Lung microvascular endothelial cell (primary cell): ENCODE measurements at places on chromosomes 2 and 18. TPM values are rescaled to one million over a fixed set of nuclear protein-coding genes. Genes with fewer than 3 reads are reported as not detected.

OSR1 gene
- 0.65 and 1.6 TPM in 2 replicates for total RNA-seq

MC4R gene
- total RNA-seq, result not detected in 2 replicates

EFR3B gene
- total RNA-seq, result 0.65 and 1.4 TPM in 2 replicates

LOXHD1 gene
- total RNA-seq, result not detected in 2 replicates

AGAP1 gene
- 1.5 and 3.4 TPM in 2 replicates for total RNA-seq

DOK6 gene
- total RNA-seq, result under 0.01 and 0.20 TPM in 2 replicates

PRSS56 gene
- not detected in 2 replicates for total RNA-seq

STON1 gene
- 1.2 and 2.0 TPM in 2 replicates for total RNA-seq

LINC00305 gene
- total RNA-seq, result 0.20 and 0.87 TPM in 2 replicates

NCKAP5 gene
- total RNA-seq, result under 0.01 TPM in 2 replicates

GRCh38 chr18:3596637-3597384, 146.8 kb downstream of the TGIF1 start:
- peak; percentile 94 for DNase-seq

DNA sequence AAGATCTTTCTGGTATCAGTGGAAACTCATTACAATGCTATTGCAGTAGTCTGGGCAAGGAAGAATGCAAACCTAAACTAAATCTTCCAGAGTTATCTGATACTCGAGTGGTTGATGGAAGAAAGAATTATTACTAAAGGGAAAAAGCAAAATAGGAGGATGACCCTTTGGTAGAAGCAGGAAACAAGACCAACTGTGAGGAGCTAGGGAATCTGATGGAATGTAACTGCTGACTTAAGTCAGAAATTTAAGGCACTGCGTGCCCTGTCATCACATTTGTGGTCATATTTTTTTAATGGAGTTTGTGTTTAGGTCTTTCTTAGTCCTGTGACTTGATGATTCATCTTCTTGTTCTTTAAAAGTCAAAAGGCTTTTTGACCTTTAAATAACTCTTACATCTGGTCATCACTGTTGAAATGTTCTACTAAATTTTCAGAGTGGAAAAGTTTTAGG, 36.5 kb upstream of the ARMC9 start:
- no peak for DNase-seq

- no peak for DNase-seq
Observed at GRCh38 chr2:120766470-120767351, 31.0 kb downstream of the GLI2 start.

GRCh38 chr2:33317369-33318007, 159.0 kb upstream of the RASGRP3 start:
- DNase-seq, result no peak

DNA sequence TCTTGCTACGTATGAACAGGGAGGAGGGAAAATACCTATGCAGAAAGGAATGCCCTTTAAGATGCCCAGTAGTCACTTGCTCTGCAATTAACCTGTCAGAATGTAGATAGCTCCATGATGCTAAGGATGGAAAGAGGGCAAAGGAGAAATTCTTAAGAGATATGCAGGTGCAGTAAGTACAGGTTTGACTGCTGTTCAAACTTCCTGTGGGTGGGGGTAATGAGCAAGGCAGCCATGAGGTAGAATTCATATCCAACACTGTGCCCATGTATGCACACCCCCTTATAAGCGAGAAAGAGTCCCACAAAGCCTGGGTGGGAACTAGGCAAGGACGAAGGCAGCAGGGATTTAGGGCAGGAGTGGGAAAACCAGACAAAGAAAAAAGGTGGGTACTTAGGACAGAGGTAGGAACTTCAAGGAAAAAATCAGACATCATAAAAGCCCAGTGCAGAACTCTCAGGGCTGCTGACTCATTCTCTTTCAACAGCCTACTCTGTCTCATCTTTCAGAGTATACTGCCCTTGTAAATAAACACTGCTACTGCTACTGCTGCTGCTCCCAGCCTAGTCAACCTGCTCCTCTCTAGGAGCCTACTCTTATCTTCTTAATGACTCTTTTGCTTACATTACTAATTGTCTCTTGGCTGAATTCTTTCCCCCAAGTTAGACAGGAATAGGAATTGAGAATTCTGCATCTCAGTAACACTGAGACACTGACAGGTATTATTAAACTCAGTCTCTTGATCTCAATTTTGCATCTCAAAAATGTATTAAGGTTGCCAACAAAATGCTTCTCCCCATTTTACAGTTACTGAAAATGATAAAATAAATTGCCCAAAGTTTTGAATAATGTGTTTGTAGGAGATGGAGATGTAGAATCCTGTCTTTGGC, 189.0 kb downstream of the PTH2R start:
- DNase-seq, result no peak

- peak; percentile 73 for DNase-seq
Observed at GRCh38 chr2:37866171-37866934, 58.7 kb upstream of the RMDN2 start.

DNA sequence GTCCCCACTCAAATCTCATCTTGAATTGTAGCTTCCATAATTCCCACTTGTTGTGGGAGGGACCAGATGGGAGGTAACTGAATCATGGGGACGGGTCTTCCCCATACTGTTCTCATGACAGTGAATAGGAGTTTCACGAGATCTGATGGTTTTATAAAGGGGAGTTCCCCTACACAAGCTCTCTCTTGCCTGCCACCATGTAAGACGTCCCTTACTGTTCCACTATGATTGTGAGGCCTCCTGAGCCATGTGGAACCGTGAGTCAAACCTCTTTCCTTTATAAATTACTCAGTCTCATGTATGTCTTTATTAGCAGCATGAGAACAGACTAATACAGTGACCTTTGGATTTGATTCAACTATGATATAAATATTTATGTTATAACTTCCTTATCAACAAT, 78.0 kb downstream of the CYRIA start:
- peak; percentile 65 for DNase-seq

- DNase-seq, result no peak
Observed at GRCh38 chr2:211435331-211435730, 878.9 kb downstream of the CPS1 start.

- peak; percentile 20 for DNase-seq
Observed at GRCh38 chr2:33380001-33380609, 96.3 kb upstream of the RASGRP3 start.

GRCh38 chr2:192286093-192286701, 91.5 kb upstream of the TMEFF2 start:
- peak; percentile 75 for DNase-seq

DNA sequence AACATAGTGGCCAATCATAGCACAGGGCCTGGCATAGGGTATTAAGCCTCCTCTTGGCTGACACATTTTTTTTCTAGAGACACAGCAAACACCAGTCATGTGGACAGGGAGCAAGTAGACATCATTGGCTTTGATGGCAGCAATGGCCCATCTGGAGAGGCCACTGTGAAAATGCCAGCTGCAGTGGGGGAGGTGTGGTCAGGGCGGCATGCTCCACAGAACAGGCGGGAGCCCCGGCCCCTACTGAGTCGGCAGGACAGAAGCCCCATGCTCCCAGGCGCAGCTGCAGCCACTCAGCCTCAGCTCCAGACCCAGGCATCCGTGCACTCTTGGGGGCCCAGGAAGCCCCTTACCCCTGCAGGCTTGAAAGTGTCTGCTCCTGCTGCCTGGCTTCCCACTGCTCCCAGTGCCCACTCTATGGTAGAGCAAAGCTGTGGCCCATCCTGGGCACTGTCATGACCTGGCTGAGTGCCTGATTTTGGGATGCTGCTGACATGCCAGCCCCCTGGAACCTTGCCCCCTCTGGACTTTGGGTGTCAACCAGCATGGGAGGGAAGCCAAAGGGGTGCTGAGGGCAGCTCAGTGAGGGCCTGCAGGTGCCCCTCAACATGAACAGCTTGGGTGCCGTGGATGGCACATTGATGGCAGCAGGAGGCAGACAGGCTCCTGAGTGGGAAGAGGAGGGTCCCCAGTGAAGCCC, 23.3 kb upstream of the UBE2F start:
- no peak for DNase-seq

DNA sequence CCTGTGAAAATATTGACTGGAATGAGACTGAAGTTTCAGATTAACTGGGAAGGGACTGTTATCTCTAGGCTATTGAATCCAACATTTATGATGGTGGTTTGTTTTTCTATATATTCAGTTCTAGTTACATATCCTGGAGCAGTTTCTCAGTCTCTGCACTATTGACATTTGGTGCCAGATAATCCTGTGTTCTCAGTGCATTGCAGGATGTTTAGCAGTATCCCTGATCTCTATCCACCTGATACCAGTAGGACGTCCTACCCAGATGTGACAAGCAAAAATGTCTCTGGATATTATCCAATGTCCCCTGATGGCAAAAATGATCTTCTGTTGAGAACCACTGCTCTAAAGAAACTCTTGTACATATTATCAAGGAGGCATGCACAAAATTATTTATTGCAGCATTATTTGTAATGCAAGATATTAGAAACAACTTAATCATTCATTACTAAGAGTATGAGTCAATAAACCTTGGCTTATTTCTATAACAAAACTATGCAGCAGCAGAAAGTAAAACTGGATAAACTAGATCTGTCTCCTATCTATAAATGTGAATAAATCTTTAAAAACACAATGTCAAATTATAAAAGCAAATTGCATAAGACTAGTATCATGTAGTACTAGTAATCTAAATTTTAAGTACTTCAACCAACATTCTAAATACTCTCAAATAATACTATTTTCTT, 369.3 kb upstream of the RND3 start:
- no peak for DNase-seq

DNA sequence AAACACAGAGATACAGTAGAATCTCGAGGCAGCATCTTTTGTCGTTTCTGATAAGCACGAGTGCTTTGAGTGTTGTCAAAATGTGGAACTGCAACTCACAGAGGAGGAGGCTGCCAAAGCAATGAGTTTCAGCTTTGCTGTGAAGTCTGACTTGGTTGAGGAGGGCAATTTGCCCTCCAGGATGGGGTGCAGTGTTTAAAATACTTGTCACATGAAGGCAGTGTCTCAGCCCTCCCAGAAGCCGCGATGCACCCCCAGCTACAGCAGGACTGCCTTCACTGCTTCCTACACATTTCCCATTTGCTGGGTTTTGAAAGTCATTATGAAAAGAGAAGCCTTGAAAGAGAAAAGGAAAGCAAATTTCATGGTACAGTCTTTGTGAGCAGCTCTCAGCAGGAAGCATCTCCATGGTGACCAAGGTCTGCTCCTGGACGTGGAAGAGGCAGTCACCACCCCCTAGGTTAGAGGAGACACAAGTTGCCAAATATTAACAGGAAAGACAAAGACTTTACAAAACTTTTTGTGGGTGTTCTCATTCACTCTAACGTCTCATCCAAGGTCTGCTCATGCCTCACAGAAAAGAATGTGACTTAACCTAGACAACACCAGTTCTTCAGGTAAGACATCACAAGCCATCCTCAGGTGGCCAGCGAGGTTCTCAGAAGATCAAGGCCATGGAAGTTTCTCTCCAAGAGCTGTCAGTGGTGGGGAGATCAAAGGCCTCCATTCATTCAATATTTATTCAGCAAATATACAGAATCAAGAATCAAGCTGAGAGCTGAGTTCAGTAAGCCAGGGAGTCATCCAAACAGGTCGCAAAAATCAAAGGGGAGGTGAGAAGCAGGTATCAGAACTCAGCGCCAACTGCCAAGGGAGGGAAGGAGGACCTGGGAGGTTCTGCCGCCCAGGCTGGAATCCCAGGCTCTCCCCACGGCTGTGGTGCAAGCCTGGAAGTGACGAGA, 476.0 kb downstream of the EIPR1 start:
- no peak for DNase-seq

- DNase-seq, result no peak
Observed at GRCh38 chr2:9156483-9156882, 50.1 kb upstream of the ASAP2 start.

- DNase-seq, result peak; percentile 48
Observed at GRCh38 chr2:199940373-199940772, 14.9 kb downstream of the TYW5 start.

DNA sequence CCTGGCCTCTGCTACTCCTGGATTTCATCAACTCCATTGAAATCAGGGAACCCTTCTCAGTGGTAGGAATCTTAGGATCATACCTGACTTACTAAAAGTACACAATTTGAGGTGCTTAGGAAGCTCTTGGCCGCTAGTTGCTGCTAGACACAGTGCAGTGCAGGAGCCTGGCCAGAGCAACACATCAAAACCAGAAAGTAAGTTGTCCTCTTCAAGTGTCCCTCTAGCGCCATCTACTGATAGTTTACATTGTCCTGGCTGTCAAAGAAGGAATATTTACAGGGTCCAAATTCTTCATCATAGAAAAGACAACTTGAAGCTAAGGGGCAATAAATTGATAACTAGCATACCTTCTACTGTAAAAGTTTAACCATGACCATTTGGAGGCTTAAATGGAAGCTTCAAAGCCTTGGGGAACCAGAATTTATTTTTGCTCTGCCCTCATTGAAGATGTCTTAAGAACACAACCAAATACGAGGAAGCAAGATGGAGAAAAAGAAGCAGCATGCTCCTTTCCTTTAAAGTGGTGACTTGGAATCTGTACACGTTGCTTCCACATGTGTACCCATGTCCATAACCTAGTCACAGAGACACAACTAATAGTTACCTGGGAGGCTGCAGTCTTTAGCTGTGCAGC, 889.1 kb upstream of the GCFC2 start:
- DNase-seq, result peak; percentile 69

DNA sequence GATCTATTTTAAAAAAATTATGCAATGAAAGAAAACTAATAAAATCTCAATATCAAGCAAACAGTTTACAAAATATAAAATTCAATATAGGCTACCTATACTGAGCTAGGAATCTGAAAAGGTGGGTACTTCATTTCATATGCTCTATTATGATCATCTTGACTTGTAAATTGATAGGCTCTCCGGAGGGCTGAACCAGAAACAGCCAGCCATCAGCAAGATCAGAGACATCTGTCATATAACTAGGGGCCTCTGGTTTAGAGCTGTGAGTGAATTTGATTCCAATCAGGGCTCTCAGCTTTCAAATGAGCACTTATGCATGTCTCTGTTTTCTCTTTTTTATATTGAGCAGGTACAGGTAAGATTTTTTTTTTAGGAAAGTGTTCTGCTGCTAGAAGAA, 114.2 kb downstream of the SPHKAP start:
- no peak for DNase-seq

- DNase-seq, result no peak
Observed at GRCh38 chr2:65566617-65567016, 134.2 kb upstream of the SPRED2 start.

- DNase-seq, result no peak
Observed at GRCh38 chr2:108182489-108182888, 57.3 kb upstream of the SULT1C3 start.

GRCh38 chr2:122011493-122012270, 256.2 kb downstream of the TSN start:
- no peak for DNase-seq

DNA sequence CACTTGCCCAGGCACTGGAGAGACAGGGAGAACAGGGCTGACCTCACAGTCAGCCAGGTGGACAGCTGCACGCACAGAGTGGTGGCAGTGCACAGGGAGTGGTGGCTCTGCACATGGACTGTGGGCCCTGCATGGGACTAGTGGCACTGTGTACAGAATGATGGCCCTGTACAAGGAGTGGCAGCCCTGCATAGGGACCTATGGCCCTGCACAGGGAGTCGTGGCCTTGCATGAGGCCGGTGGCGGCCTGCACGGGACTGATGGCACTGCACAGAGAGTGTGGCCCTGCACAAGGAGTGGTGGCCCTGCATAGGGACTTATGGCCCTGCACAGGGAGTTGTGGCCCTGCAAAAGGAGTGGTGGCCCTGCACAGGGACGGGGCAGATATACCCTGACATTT, 19.1 kb upstream of the STEAP3 start:
- no peak for DNase-seq

GRCh38 chr2:241298673-241299072, 16.8 kb downstream of the HDLBP start:
- DNase-seq, result no peak

GRCh38 chr2:238383743-238384380, 42.9 kb upstream of the ASB1 start:
- DNase-seq, result no peak

GRCh38 chr2:230322561-230323384, 4.2 kb upstream of the SP140L start:
- no peak for DNase-seq
